ENCODE measurements at places on chromosomes 1 and 21. TPM values are rescaled to one million over a fixed set of nuclear protein-coding genes. Genes with fewer than 3 reads are reported as not detected.

- peak; percentile 53 for DNase-seq
Measured at GRCh38 chr1:234486858-234487840, 8.2 kb upstream of the TARBP1 start.

GRCh38 chr1:7596126-7596965 lies 174.8 kb upstream of the VAMP3 start:
- no peak for DNase-seq

GRCh38 chr1:6475381-6476133 lies 9.6 kb upstream of the TNFRSF25 start:
- DNase-seq: no peak

Gene RIPK4
- total RNA-seq: 1.8 TPM

Gene LIN28A
- 16.7 TPM for total RNA-seq

- no peak for DNase-seq
Measured at GRCh38 chr1:9865724-9866123, 42.0 kb upstream of the CLSTN1 start.

DNA sequence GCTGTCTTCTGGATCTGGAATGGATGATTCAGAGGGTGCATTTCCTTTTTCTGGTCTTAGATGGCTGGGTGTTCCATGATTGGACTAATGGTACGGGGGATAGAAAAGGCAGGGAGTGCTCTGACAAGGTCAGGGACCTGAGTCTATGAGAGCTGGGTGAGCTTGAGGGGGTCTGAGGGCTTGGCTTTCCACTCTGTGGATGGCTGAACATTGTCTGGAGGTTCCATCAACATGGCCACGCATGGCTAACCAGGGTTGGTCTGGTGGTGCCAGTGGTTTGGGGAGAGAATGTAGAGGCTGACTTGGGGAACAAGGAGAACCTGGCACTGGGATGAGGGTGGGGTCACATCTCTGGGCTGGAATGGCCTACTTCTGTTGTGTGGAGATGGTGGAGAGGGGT lies 41.5 kb upstream of the TSPAN2 start:
- DNase-seq: no peak

Gene SYNJ1
- 12.9 TPM for total RNA-seq

GRCh38 chr1:226990133-226990716 lies 50.1 kb downstream of the COQ8A start:
- DNase-seq: no peak

- peak; percentile 20 for DNase-seq
Measured at GRCh38 chr1:244665771-244666217, 12.9 kb downstream of the DESI2 start.

GRCh38 chr21:44427241-44428120 lies 27.8 kb upstream of the LRRC3 start:
- DNase-seq: no peak

DNA sequence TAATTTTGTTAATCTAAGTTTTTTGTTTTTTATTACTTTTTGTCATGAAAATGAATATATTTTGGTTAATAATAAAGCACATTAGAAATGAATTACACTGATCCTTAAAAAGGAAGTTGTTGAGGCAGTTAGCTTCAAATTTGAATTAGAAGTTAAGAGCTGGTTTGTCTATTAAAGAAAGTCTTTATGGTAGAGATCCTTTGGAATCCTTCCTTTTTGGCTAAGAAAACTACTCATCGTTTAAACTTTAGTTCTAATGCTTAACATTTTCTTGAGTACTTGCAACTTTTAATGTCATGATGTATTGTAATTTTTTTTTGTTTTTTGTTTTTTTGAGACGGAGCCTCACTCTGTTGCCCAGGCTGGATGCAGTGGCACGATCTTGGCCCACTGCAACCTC lies 2.4 kb downstream of the PTBP2 start:
- no peak for DNase-seq

GRCh38 chr1:82485591-82486369 lies 685.0 kb downstream of the ADGRL2 start:
- DNase-seq: peak; percentile 39

Gene ANKRD34A
- total RNA-seq: 5.8 TPM

Gene HLCS
- 20.9 TPM for total RNA-seq
